ENCODE measurements at places on chromosomes 13 and 19.

DNA sequence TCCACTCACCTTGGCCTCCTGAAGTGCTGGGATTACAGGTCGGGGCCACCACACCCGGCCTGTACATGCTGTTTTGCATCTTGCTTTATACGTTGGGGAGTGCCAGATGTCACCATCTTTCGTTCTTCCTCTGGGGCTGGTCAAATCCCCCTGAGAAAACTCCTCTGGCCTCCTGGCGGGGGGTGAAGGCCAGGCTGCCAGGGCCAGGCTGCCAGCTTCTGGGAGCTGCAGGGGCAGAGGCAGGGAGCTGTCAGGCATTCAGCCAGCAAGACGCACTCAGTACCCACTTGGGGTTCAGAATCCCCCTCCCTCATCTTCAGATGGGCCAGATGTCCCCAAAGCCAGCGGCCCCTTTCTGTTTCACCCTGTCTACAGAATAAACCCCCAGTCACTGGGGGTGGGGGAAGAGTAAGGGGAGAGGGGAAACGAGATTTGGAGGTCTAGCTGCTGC, 16.1 kb downstream of the ZSWIM9 start:
- DNase-seq, result peak; percentile 86

- DNase-seq, result no peak
Observed at GRCh38 chr13:42038661-42039456, 9.6 kb upstream of the DGKH start.

DNA sequence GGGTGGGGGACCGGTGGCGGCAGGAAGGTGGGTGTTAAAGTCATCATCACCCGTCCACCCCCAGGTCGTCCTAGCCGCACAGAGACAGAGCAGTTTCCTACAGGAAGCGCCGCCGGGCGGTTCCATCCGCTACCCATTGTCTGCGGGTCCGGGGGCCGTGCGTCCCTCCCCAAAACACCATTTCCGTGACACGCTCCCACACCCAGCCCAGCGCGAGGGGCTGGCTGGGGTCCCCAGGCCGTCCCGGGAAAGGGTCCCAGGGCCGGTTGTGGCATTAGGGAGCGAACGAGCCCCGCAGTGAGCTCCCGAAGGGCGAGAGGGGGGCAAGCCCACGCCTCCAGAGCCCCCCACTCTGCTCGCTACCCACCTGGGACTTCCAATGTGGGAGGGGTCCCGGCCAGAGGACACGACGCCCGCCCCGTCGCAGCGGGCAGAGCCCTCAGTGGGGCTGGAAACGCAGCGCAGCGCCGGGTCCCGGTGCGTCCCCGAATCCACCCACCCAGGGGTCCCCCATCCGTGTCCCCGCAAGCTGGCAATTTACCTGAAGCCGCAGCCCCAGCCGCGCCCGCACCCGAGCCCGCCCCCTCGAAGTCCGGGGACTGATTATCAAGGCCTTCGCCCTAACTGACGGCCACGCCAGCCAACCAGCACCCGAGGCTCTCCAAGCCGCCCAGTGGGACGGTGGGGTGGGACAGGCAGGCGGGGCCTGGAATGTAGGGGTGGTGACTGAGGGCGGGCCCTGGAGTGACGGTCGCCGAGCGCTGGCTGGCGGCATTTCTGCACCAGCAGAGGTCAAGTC, at the start of gene KANK3:
TSS of gene KANK3 (minus strand) at position 579 of the 799 bp plus-strand sequence. CDS start 5,434 bp downstream, outside the sequence.
- DNase-seq, result peak; percentile 96

- DNase-seq, result peak; percentile 72
Observed at GRCh38 chr19:34254046-34254697, at the start of gene GARRE1. GARRE1 (plus strand) TSS chr19:34254554; CDS start chr19:34300474, 45,920 bp downstream.

DNA sequence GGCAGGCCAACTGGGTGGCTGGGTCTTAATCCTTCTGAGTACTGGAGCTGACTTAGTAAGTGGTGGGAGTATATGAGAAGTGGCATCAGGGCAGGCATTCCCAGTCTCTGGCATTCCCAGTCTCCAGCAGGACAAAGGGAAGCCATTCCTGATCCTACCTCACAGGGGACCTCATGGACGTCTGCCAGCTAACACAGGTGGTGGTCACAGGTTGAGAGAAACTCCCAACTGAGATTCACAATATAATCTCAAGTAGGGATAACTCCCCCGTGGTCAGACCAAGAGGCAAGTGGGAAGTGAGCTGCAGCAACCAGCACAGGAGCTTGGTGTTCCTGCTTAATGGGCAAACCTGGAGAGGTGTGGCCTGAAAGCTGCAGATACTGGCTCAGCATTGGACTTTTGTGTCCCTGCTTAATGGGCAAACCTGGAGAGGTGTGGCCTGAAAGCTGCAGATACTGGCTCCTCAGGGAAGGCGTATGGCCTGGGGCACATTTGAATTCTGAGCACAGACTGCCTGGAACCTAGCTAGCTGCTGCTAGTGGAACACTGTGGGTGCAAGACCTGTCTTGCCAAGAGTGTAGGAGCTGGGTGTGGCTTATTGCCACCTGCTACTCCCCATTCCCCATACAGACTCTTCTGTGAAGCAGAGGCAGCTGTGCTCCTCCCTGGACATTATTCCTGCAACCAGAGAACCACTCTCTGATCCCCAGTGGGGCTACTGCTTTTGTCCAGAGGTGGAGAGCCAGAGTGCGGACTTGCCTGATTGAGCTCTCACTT, 25.9 kb upstream of the OR10H2 start:
- no peak for DNase-seq

DNA sequence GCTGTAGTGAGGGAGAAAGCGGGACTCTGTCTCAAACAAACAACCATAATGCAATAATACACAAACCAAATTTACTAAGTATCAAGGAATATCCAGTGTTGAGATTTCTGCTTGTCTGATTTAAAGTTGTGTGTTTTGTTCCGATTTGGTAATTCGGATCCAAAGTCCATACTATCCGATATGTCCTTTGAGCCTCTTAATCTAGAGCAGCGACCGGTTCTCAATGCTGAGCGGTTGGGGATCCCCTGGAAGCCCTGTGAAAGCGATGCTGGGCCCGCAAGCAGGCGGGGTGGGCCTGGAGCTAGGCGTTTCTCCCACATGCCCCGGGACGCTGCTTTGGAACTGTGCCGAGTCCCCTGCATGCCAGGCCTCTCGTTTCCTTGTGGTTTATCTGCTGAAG, 20.2 kb downstream of the C19orf44 start:
- DNase-seq, result no peak

GRCh38 chr19:12513531-12514061, 29.0 kb upstream of the ZNF709 start:
- DNase-seq, result no peak

- DNase-seq, result no peak
Observed at GRCh38 chr13:67042556-67042955, 187.6 kb downstream of the PCDH9 start.

- DNase-seq, result no peak
Observed at GRCh38 chr13:113022745-113023574, 53.9 kb downstream of the MCF2L start.

DNA sequence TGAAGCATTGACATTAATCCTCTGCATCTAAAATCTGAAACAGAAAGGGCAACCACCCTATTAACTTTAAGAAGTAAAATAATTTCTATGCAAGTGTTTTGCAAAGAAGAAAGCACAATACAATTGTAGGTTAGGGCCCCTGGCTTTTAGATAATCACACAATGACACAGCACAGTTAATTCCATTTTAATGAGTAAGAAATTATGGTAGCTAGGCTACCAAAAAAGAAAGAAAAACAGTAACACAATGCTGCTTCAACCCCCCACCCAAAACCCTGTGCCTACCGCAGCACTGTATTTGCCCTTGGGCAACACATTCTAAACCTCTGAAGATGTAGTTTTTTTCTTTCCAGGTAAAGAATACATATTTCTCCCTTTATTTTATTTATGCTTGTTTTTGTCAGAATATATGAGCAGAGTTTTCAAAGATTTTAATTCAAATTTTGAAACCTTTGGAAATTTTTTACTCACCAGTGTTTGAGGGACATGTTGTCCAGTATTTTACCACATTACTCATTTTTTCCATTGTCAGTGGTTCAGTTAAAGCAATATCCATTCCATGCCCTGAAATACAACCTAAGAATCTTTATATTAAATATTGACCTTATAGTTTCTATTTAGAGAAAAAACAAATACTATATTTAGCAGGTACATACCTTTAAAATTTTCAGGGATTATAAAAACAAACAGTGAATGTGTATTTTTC, 21.1 kb downstream of the SOHLH2 start:
- DNase-seq, result no peak

- no peak for DNase-seq
Observed at GRCh38 chr19:33207040-33207620, 13.0 kb downstream of the LRP3 start.

DNA sequence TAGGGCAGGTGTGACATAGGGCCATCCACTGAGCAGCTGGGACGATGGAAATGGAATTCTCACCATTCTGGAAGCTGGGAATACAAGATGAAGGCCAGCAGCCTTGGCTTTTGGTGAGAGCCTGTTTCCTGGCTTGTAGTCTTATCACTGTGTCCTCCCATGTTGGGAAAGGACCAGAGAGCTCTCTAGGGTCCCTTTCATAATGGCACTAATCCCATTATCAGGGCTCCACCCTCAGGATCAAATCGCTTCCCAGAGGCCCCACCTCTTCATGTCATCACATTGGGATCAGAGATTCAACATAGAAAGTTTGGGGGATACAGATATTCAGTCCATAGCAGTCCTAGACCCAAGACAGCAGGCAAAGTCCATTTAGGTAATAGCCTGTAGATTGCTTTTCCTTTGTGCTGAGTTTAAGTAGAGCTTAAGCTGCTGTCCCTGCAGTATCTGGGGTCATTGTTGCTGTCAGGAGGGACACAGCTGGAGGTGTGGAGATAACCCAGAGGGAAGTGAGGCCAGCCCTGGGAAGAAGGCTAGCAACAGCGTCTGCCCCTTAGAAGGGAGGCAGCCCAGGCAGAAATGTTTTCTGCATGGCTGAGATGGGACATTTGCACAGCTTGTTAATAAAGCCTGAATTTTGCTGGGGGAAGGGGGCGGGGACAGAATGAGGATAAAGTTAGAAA, 136.5 kb upstream of the GPR12 start:
- no peak for DNase-seq

GRCh38 chr13:40391788-40392187, 274.7 kb downstream of the FOXO1 start:
- DNase-seq, result no peak

Data from NB4 (cell line).